ENCODE measurements at places on chromosomes 11 and 22.

DNA sequence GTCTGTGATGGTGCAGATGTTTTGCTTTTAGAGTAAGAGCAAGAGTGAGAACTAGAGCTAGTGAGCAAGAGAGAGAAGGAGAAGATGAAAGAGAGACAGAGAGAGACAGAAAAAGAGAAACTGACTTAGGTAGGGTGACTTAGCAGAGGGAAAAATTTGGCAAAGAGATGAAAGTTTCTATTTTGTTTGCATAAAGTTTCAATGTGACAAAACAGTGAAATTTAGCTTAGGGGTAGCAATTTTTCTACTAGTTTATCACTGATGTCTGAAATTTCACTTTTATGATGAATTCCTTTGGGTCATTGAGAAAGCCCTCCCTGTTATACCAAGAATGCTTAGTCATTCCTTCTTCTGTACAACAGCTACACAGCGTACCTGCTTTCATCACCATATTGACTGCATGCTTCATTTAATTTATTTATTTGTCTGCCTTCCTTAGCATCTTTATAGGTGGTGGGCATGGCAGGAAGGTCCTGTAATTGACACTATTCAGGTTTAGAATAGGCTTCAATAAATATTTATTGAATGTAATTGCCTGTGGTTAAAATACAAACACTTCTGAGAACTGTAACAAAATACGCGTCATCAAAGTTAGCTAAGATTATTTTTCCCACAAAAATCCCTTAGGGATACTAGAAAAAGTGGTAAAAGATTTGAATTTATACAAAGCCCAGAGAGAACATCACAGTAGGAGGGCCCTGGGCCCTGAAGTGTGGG, 19.9 kb upstream of the CTSC start:
- no peak for DNase-seq

GRCh38 chr22:18067548-18068341, 10.0 kb upstream of the PEX26 start:
- DNase-seq = no peak

DNA sequence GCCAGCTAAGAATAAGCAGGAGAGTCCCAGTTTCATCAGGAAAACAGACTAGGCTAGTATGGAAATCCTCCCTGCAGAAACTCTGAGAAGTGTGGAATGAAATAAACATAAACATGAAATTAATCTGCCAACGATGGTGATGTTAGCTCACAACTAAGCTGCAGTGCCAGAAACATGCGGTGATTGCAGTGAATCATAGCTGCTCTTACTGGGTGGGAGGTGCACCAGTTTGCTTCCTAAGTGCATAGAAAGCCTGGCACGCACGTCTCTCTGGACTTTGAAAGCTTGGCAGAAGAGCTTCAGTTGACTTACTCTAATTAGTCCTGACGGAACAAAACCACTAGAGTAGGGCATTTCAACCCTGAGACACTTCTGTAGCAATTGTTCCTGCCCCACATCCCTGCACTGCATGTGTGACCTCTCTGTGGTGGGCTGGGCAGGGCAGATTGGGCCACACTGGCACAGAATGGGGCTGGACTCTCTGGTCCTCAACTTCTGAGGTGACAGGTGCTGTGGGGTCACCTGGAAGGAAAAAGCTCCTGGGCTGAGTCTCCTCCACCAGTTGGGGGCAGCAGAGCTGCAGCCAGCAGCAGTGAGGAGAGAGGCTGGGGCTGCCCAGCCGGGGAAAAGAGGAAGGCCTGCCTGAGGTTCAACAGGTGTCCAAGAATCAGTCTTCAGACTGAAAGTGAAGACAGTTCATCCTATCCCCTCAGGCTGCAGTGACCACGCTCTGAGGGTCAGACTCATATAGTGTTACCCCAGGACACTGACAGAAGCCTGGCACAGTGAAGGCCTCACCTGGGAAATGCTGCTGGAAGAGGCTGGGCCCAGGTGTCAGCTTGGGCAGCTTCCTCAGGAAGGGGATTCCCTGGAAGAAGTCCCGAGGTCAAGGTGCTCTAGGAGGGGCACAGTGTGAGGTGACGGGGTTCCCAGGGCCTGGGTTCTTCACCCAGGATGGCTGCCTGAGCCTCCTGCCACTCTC, 40.5 kb downstream of the GGTLC2 start:
- DNase-seq = no peak

- no peak for DNase-seq
These were observed 3.6 kb downstream of the BCL9L start for GRCh38 chr11:118921929-118922744.

GRCh38 chr11:126502982-126503381, 147.5 kb downstream of the ST3GAL4 start:
- no peak for DNase-seq

DNA sequence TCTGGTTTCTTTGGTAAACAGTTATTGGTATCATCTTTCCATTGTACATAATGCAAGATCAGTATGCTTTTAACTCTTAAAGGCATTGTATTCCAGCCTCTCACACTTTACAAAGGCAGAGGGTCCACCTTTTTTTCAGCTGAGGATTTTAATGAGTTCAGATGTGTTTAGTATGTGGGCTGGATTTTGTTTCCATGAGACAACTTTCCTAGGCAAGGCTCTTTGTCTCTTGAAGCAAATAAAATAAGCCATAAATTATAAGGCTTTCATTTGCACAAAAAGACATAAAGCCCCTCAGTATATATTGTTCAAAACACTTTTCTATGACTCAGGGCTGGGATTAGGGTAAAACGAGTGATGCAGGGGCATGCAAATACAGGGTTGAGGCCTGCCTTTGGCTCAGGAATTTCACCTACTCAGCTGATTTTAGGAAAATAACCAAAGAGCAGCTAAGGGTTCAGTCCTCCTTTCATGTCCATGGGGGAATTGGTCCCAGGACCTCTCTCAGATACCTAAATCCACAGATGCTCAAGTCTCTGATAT, 7.6 kb downstream of the MMP20 start:
- no peak for DNase-seq

- peak; percentile 42 for DNase-seq
These were observed 99.9 kb downstream of the MAML2 start for GRCh38 chr11:96242971-96243647.

- no peak for DNase-seq
These were observed 154.9 kb upstream of the CEP126 start for GRCh38 chr11:101759771-101760450.

DNA sequence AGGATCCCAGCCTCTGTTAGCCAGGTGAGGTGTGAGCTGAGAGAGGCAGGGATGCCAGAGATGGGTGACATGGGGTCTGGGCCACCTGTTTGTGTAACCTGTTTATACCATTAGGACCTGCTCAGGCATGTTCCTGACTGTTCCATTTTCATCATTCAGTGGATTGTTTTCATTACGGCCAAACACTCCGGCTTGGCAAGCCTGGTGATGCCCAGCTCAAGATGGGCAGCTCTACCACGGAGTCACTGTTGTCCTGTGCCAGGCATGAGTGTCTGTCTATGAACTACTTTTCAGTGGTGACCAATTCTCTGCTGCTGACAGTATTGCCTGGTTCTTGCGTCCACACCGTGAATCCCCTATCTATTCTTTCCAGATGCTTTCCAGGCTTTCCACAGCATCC, 71.5 kb upstream of the SLC22A12 start:
- DNase-seq = no peak

DNA sequence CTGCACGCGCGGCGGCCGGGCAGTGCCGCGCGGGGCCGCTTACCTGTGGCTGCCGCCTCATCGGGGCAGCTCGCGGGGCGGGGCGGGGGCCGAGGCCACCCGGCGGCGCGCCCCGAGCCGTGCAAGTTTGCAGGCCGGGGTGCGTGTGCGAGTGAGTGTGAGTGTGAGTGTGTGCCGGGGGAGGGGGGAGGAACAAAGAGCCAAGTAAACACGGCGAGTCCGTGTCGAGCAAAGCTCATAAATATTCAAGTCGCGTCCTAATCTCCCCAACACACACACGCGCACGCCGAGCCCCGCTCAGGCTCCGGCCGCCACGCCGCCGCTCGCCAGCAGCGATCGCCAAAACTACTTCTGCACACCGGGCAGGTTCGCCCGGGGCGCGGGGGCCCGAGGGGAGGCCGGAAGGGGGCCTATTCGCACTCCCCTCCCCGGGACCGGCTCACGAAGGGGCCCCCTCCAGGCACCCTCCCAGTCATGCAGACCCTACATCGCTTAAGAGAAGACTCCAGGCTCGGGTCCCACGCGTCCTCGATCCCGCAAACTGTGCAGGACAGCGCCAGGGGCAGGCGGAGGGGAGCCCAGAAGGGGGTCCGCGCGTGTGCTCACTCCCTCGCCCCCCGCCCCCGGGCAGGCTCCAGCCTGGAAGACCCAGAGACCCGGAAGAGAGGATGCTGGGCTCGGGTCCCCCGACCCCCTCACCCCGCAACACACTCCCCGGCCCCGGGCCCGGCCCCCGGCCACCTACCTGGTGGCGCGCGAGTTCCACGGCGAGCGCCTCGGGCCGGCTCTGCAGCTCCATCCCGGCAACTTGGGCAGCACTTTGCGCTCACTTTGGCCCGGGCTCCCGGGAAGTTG, 827 bp downstream of the PHF21B start:
- DNase-seq = no peak

GRCh38 chr11:95375886-95376285, 144.9 kb upstream of the SESN3 start:
- no peak for DNase-seq

DNA sequence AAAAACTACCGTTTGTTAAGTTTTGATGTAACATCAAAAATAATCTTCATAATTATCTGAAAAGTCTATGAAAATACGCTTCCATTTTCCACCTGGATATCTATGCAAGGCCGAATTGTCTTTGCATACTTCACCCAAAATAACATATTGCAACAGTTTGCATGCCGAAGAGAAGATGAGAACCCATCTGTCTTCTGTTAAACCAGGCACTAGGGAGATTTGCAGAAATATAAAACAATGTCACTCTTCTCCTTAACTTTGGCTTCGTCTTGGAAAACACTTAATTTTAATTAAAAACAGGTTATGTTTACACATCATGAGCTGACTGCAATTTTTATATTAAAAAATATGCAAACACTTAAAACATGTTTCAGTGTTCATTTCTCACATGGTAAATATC, 1325.8 kb downstream of the TBC1D22A start:
- no peak for DNase-seq

- DNase-seq = no peak
These were observed 3.7 kb upstream of the SIK2 start for GRCh38 chr11:111598559-111598958.

GRCh38 chr11:64378335-64378880, 19.4 kb downstream of the RPS6KA4 start:
- DNase-seq = no peak

- no peak for DNase-seq
These were observed 260.8 kb upstream of the POU2AF2 start for GRCh38 chr11:110984693-110985092.

GRCh38 chr11:5574654-5575053, 6.0 kb upstream of the OR52B6 start:
- DNase-seq = no peak

GRCh38 chr11:25396847-25397246, 900.0 kb downstream of the LUZP2 start:
- no peak for DNase-seq

DNA sequence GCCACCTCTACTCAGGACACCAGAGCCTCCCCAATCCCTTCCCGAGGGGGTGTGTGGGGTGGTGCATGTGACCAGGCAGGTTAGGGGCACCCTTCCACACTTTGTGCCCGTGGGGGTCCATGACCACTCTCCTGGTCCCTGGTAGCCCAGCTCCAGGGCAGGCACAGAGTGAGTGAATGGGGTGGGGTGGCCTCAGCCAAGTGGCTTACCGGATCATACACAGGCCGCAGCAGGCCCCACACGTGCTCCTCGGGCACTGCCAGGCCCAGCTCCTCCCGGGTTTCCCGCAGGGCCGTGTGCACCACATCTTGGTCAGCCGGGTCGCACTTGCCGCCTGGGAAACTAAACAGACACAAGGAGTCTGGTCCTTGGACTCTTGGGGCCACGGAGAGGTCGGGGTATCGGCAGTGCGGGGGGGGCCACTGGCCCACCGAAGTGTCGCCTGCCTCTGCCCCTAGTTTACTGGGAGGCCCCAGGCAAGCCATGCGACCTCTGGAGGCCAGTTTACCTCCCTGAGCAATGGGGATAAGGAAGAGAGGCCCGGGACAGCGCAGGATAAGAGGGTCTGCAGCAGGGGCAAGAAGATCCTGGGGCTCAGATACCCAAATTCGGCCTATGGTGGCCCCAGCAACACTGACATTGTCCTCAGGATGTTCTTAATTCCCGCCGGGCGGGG, 889 bp downstream of the NUDT8 start:
- no peak for DNase-seq

- no peak for DNase-seq
These were observed 7.4 kb upstream of the OR52N4 start for GRCh38 chr11:5746614-5747013.

GRCh38 chr11:46296528-46297448, 19.3 kb downstream of the CREB3L1 start:
- no peak for DNase-seq

GRCh38 chr11:21909145-21909544, 283.7 kb upstream of the ANO5 start:
- DNase-seq = no peak

DNA sequence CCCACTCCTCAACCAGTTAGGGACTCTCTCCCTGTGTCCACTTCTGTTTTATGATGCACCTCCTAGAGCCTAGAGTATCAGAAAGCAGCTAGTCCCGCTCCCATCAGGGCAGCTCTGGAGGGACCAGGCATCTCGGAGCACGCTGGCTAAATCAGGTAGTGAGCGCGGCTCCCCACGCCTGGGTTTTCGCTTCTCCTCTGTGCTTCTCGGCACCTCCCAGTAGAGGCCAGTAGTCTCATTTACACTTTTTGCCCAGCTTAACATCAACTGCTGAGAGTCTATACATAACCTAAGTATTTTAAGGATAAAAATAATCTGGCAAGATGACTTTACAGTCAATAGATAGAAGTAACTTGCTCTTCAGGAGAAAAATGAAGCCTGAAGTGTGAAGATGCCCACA, 473.8 kb downstream of the OPCML start:
- DNase-seq = no peak

- DNase-seq = no peak
These were observed 32.8 kb downstream of the CELSR1 start for GRCh38 chr22:46504584-46504983.

DNA sequence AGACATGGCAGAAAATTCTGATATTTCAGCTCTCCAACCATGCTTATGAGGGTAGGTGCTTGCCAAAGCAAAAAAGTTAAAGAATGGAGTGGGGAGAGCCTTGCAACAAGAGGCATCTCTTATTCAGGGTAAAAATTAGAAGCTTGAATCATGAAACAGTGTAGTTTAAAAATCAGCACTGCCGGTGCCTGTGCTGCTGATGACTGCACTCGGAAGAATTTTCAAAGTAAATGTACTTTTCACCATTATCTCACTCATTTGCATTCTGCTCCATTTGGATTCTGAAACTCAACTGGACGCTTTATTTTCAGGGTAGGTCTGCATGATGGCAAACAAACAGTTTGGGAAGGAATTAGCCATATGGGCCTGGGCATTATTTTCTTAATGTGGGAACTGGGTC, 126.3 kb downstream of the KIRREL3 start:
- DNase-seq = no peak

DNA sequence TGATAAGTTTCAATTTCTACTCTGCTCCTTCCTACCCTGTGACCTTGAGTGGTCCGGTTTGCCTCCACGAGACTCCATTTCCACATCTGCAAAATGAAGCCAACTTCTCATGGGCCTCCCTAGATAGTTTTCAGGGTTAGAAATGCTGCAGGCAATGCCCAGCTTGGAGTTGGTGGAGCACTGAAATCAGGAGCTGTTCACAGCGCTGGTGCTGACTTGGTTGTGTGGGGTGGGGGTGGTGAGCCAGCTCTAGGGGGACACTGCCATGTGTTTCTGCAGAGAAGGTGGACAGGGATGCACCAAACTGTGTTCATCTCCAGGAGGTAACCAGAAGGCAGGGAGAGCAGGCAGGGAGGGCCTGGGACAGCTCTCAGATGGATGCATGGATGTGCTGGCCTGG, 37.0 kb downstream of the SGSM1 start:
- no peak for DNase-seq

All from GM19239 (cell line).